ENCODE measurements at places on chromosomes 2 and 18. TPM values are rescaled to one million over a fixed set of nuclear protein-coding genes. Genes with fewer than 3 reads are reported as not detected.

Gene DNAJC5G
- not detected for total RNA-seq

Gene SNTG2
- not detected for total RNA-seq

Gene SFT2D3
- 4.4 TPM for total RNA-seq

Gene DPYSL5
- total RNA-seq = 3.8 TPM

Gene WIPF1
- 22.7 TPM for total RNA-seq

Gene CKAP2L
- 11.8 TPM for total RNA-seq

Gene KCNJ13
- not detected for total RNA-seq

Gene DUSP2
- 0.53 TPM for total RNA-seq

Gene TCF7L1
- total RNA-seq = 7.3 TPM

Gene NEUROD1
- total RNA-seq = not detected

Gene MTCL1
- total RNA-seq = 65.5 TPM

Gene MFSD2B
- 0.15 TPM for total RNA-seq

Gene PRKAG3
- not detected for total RNA-seq
